Calu3 (cell line): ENCODE measurements at places on chromosomes 4 and X. TPM values are rescaled to one million over a fixed set of nuclear protein-coding genes. Genes with fewer than 3 reads are reported as not detected.

Gene FATE1
- not detected in 2 replicates for total RNA-seq

Gene MAGEB10
- total RNA-seq: not detected in 2 replicates

- peak; percentile 43 for DNase-seq
Measured at GRCh38 chr4:152935143-152935542, 980 bp upstream of the FHDC1 start.

- no peak for DNase-seq
Measured at GRCh38 chr4:3792813-3793212, 26.6 kb downstream of the ADRA2C start.

- no peak for DNase-seq
Measured at GRCh38 chr4:127686658-127687057, 43.5 kb upstream of the SLC25A31 start.
